ENCODE measurements at places on chromosomes 11 and 22.

DNA sequence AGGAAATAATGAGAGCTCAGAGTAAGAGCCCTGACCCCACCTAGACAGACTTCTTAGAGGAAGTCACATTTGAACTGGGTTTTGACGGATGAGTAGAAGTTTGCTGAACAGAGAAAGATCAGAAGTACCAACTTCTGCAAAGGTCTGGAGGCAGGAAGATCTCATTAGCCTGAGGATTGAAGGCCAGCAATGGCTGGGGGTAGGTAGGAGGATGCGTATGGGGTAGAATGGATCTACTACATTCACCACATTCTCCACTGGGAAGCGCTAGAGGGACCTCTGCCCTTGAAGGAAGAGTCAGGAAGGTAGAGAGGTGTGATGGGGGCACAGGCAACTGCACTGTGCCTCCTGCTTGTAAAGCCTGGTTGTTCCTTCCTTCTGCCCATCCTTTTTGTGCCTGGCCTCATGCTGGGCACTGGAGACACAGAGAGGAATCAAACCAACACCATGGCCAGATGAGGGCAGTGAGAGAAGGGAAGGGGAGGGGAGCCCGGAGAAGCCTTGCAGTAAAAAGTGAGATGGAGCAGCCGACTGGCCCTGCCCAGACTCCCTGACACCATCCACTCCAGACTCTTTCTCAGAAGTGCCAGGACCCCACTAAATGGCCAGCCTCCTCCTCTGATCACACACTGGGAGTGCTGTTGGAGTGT is 4.9 kb downstream of the TPBGL start:
- no peak for DNase-seq

GRCh38 chr11:78753297-78753696 is 178.6 kb upstream of the NARS2 start:
- DNase-seq = no peak

GRCh38 chr11:29527391-29527936 is 489.4 kb downstream of the KCNA4 start:
- no peak for DNase-seq

DNA sequence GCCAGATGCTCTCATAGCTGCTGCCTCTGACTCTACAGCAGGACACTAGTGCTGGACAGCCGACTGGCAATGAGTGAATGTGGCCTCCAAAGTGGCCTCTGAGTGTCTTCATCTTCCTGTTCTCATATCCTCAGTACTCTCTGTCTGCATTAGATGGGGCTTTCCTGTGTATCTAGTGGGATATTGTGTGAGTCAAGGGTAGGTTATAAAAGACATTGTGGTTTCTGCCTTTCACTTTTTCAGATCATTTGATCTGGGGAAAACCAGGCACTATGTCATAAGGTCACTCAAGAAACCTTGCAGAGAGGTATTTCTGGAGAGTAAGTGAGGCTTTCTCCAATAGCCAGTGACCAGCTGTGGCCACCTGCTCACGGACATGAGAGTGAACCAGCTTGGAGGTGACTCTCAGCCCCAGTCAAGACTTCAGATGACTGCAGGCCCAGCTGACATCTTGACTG is 333.6 kb upstream of the NCAM1 start:
- DNase-seq = no peak

- no peak for DNase-seq
Observed at GRCh38 chr11:133893381-133893780, 48.1 kb upstream of the SPATA19 start.

GRCh38 chr11:124536520-124536919 is 6.9 kb downstream of the OR8B12 start:
- no peak for DNase-seq

- DNase-seq = no peak
Observed at GRCh38 chr11:612201-612960, 3.4 kb downstream of the IRF7 start.

- DNase-seq = no peak
Observed at GRCh38 chr11:59555601-59556114, 44.3 kb downstream of the OR4D9 start.

- no peak for DNase-seq
Observed at GRCh38 chr22:28186641-28187040, 267.6 kb upstream of the PITPNB start.

- no peak for DNase-seq
Observed at GRCh38 chr11:29282088-29282487, 734.7 kb downstream of the KCNA4 start.

DNA sequence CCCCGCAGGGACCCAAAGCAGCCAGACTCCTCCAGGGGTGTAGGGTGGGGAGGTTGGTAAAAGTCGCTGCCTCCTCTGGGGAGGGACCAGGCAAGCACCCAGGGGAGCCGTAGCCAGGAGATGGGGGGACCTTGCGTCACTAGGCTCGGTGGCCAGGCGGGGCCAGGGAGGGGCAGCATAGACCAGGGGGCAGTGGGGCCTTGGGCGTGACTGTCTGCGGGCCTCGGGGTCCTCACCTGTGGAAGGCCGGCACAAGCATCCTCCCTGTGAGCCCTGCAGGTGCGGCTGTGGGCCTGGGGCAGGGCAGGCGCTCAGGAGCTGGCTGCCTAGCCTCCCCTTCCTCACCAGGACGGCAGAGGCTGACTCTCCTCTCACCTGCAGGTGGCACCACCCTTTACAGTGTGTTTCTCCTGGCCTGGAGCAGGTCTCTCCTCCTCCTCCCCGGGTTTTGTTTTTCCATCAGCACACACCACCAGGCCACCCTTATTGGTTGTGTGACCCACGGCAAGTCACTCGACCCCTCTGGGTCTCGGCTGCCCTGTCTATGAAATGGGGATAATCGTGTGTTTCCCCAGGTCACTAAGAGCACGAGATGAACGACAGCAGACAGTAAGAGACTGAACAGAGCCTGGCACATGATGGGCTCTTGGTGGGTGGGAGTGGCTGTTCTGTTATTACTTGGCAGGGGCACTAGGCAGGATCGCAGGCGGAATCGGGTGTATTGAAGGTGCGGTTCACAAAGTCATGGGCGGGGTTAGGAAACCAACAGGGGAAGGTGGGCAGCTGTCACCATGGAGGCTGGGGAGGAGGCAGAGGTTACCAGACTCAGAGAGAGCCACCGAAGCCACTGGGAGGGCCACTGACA is 52.7 kb downstream of the FLRT1 start:
- DNase-seq = no peak

GRCh38 chr22:19041704-19042074 is 80.5 kb downstream of the DGCR2 start:
- no peak for DNase-seq

- no peak for DNase-seq
Observed at GRCh38 chr11:69156673-69157155, 979 bp downstream of the SMIM38 start.

GRCh38 chr11:126098204-126098769 is 35.6 kb upstream of the CDON start:
- DNase-seq = no peak

DNA sequence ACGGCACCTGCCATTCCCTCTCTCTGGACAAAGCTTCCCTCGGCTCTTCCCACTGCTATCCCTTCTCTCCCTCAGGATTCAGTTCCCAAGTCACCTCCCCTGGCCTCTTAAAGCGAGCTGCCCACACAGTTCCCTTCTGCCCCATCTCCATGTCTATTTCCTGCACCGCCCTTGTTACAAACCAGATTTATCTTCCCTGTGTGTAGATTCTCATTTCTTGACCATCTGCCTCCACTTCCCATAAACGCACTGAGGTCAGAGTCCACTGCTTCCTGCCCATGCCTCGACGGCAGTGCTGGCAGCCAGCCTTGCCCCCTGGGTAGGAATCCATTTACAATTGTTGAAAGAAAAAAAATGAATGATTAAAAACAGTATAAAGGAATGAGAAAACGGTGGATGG is 11.6 kb upstream of the APOBEC3B start:
- DNase-seq = no peak

GRCh38 chr11:65653229-65654225 is 9.2 kb downstream of the RELA start:
- DNase-seq = no peak

DNA sequence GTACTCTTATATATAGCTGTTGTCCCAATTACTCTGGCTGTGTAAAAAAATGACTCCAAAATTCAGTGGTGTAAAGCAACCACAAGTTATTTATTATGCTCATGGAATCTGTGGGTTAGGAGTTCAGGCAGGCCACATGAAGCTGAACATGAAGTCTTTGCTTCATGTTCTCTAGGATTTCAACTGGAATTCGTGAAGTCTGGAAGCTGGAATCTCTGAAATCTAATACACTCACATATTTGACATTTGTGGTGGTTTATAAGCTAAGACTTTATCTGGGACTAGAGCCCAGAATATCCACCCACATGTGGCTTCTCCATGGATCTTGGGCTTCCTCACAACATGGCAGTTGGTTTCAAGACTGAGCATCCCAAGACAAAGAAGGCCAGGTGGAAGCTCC is 430.6 kb downstream of the MIAT start:
- no peak for DNase-seq

DNA sequence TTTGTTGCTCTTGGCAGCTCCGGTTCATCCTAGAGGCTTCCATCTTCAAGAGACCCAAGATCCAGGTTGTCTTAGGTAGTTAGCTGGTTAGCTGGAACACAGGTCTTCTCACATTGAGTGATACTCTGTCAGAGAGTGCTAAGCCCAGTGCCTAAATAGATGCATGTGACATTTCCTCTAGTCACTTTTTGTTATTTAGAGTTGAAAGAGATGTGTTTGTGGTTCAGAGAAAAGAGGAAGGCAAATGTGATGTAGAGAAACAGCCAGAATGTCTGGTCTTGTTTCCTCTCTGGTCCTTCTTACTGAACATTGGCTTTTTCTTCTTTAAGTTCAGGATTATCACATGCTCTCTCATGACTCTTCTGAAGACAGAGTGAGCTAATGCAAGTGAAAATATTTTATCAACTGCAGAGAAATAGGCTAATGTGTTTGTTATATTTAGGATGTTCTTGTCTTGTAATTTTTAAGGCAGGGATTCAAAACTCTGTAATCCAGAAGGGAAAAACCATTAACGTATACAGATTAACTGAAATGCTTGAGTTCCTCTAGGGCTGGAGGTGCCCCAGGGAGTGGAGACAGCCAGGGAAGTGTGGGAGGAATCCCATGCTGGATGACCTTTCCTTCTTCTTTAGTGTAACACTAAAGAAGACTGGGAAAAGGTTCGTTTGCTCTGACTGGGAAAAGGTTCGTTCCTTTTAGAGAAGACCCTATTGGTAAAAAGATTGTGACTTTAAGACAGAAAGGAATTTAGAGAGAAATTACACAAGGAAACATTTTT is 75.4 kb downstream of the SWAP70 start:
- no peak for DNase-seq

- no peak for DNase-seq
Observed at GRCh38 chr11:4714300-4714699, 9.7 kb downstream of the MMP26 start.

DNA sequence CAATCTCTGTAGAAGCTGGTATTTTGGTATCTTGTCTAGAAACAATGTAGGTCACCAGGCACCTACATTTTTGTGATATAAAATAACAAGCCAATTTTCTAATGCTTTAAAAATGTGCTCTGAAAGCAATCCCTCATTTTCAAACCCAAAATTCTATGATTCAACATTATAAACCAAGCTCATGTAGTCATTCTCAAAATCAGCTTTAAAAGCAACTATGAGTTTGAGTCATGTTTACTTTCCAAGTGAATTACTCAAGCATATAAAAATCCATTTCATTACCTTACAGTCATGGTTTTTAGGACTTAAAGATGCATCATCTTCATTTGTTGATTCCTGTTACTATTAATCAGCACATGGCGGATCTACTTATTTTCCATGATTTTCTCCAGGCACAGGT is 216.4 kb downstream of the GRM5 start:
- DNase-seq = no peak

- DNase-seq = no peak
Observed at GRCh38 chr22:19984201-19984753, 32.3 kb downstream of the ARVCF start.

GRCh38 chr11:111602865-111603610 is 789 bp downstream of the SIK2 start:
- DNase-seq = no peak
